Left colon (tissue), 2 donors: ENCODE measurements at places on chromosomes 4 and X.
A peak's percentile ranks its signal among the peaks of the same experiment; 100 is the strongest.

- DNase-seq, result no peak
Measured at GRCh38 chr4:78345237-78345636, 206.3 kb upstream of the ANXA3 start.

- no peak for DNase-seq
Measured at GRCh38 chr4:173145131-173145530, 23.5 kb upstream of the GALNT7 start.

GRCh38 chr4:33626221-33626620 lies 2618.1 kb downstream of the ARAP2 start:
- DNase-seq, result no peak

- DNase-seq, result peak; percentile 60
Measured at GRCh38 chrX:119236623-119237561, 807 bp downstream of the PGRMC1 start.

DNA sequence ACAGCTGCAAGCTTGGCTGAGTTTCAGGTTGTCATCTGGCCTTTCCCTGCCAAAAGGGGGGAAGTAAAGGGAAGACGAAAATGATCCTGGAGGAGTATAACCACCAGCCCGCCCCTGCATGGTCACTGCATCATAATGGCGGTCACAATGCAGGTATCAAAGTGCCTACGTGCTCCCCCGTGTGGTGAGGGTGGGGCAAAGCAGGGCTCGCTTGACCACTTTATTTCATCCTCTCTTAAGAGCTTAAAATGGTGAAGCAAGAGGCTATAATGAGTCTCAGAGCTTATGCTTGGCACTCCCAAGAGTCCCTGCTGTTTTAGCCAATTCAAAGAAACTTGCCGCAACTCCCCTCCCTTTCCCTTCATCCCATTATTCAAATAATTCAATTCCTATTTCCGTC lies 105.6 kb downstream of the APOOL start:
- DNase-seq, result no peak
